ENCODE measurements at places on chromosomes 6 and 20.
A peak's percentile ranks its signal among the peaks of the same experiment; 100 is the strongest.

GRCh38 chr6:7159790-7160525 lies 52.2 kb downstream of the RREB1 start:
- no peak for DNase-seq

DNA sequence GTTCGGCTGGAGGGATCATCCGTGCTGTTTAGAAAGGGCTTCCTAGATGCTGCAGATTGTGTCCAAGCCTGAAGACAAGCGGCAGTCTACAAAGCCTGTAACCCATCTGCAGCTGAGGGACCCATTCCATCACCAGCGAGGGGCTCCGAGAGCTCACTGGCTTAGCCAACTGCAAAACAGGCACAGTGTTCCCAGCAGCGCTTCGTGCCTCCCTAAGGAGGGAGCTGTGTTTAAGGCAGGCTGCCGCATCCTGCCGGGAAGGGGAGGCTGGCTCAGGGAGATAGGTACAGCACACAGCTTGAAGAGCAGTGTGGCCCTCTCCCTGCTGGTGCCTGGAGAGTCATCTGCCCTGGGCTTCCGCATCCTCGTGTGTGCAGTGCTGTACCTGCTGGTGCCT lies 32.4 kb downstream of the DUSP22 start:
- no peak for DNase-seq

DNA sequence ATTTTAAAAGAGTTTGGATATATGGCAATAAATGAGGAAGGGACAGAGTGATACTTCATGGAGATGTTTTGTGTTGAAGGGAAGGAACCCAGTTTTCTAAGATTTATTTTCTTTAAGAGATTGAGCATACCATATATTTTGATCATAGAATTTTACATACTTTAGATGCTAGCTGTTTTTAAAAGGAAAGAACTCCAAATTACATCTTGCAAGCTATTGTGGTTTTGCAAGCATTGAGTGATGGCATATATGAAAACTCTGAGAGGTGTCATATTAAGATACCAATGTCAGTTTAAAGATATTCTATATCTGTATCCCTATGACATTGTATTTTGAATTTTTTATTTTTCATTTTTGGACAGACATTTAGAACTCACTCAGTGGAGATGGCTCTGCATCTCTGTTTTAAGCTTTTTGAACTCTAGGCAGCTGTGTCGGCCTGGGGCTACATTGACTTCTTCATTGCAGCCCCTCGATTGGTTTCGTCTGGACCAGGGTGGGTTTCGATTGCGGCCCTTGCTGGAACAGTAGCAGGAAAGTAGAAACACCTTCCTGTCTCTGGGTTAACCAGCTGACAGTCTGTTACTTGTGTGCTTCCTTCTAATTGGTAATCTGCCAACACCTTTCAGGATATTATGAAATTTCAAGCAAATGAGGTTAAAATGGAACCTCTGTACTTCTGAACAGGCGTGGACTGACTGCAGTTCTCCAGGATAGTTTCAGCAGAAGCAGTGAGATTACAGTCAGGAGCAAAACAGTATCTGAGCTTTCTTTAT lies 14.0 kb downstream of the IGF2R start:
- peak; percentile 25 for DNase-seq

DNA sequence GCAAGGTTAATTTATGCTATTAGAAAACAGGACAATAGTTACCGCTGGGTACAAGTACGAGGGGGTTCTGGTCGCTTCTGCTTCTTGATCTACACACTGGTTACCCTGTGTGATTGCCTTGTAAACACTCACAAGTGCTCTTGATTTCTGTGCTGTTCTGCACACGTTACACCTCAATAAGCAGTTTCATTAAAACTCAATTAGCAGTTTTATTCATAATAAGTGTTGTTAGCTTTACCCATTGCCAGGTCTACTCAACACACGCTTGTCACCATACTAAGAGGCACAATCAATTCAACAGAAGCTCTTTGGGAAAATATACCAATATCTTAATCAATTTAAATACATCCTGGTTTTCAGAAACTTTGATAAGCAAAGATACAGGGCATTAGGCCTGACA lies 20.4 kb downstream of the BMP7 start:
- DNase-seq = no peak

DNA sequence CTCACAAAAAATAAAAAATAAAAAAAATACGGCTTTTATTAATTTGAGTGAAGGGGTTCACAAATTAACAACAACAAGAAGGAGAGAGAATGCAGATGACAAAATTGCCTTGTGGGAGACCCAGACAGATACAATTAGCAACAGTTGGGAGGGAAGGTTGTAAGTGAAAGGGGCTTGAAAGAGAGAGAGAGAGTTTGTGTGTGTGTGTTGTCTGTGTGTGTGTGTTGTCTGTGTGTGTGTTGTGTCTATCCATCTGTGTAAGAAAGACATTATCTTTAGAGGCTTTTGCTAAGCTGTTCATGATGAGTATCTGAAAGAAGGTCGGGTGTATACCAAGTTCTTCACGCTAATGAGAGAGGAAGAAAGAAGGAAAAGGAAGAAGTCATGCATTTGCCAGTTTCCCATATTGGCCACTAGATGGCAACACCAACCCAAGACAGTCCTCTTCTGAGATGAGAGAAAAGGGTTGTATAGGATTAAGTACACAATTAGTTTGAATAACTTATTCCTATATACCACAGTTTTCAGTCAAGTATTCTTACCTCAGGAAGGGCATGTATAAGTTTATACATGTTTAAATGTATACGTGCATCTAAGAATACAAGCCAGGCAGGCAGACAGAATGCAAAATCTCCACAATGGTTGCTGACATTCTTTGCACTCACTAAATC lies 63.7 kb upstream of the CD2AP start:
- DNase-seq = peak; percentile 36

DNA sequence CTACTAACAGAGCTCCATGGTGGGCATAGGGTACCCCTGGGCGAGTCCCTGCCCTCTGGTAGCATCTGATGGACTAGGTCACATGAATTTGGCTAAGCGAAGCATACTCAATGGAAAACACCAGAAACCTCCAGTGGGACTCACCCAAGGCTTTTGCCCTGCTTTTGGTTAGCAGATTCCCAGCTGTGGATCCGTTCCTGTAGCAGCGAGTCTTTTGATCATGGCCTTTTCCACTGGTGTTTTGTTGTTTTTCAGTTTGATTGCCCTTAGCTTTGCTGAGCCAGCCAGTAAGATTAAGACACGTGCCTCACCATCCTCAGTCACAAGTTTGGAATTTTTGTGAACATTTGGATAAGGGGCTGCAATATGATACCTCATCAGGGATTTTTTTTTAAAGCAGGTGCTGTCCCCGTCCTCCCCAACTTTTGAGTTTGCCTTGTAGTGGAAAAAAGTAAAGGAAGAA lies 8.0 kb downstream of the TNFAIP3 start:
- DNase-seq = no peak

- DNase-seq = no peak
These were observed 39.0 kb downstream of the PHF3 start for GRCh38 chr6:63674635-63675034.

GRCh38 chr20:3741836-3742458 lies 9.5 kb downstream of the HSPA12B start:
- DNase-seq = no peak

GRCh38 chr6:101401792-101402621 lies 8.5 kb downstream of the GRIK2 start:
- DNase-seq = no peak

DNA sequence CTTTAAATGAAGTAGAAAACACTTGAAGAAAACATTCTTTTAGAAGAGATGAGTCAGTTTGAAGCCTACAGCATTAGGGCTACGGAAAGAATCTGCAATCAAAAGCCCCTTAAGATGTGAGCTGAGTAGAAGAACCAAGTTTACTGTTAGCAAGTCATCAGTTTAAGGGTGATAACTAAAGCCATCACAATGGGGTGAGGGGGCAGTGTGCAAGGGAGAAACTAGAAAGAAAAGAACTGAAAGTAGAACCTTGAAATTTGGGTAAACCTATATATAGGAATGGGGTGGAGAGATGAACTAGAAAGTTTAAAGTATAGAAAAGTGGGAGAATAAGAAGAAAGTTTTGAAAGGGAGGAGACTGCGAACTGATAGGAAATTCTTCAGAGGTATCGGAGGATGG lies 212.9 kb downstream of the COL19A1 start:
- DNase-seq = no peak

- no peak for DNase-seq
These were observed 545 bp upstream of the ASCC3 start for GRCh38 chr6:100881707-100882040.

- DNase-seq = no peak
These were observed 5.9 kb downstream of the KIFC1 start for GRCh38 chr6:33397541-33397940.

- peak; percentile 24 for DNase-seq
These were observed 2.0 kb downstream of the FOXC1 start for GRCh38 chr6:1611572-1612298.

GRCh38 chr6:116247285-116247684 lies 6.6 kb downstream of the TSPYL4 start:
- no peak for DNase-seq

DNA sequence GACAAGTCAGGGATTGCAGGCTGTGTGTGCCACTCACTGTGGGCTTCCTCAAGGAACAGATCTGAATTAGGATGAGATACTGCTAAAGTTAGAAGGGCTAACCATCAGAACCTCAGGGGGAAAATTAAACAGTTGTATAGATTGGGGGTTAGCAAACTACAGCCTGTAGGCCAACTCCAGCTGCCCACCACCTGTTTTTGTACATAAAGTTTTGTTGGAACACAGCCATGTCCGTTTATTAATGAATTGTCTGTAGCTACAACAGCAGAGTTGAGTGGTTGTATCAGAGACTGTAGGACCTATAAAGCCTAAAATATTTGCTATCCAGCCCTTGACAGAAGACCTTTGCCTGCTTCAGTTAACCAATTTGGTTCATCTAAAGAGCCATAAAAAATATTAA lies 127.2 kb upstream of the ECI2 start:
- DNase-seq = no peak

DNA sequence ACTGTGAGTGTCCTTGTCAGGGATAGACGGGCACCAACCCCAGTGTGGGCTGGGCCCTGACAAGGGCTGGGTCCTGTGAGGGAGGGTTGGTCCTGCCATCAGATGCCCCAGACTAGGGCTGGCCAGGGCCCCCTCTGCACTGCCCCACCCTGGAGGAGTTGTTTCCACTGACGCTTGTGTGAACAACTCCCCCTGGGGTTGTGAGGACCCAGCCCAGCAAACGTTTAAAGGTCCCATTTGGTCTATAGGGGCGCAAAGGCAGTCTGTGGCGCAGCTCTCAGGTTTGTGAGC lies 104.1 kb downstream of the BMP7 start:
- DNase-seq = no peak

DNA sequence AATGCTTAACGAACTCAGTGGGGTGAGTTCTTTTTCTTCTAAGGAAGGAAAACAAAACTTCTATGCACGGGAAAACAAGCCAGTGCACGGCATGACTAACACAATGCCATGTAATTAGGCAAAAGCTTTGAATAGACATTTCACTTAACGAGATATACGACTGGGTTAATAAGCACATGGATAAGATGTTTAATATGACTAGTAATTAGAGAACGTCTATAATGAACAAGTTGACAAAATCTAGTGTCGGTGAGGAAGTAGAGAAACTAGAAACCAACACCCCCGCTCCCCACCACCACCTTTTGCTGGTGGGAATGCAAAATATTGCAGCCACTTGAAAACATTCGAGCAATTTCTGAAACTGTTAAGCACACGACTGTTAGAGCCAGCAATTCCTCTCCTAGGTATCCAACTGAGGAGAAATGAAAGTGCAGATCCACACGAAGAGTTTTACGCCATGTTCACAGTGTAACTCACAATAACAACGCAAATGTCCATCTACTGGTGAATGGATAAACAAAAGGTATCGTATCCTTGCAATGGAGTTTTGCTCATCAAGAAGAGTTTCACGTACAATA lies 644.9 kb upstream of the AGPAT4 start:
- no peak for DNase-seq

GRCh38 chr20:61896058-61896961 lies 169.4 kb downstream of the TAF4 start:
- DNase-seq = peak; percentile 11

DNA sequence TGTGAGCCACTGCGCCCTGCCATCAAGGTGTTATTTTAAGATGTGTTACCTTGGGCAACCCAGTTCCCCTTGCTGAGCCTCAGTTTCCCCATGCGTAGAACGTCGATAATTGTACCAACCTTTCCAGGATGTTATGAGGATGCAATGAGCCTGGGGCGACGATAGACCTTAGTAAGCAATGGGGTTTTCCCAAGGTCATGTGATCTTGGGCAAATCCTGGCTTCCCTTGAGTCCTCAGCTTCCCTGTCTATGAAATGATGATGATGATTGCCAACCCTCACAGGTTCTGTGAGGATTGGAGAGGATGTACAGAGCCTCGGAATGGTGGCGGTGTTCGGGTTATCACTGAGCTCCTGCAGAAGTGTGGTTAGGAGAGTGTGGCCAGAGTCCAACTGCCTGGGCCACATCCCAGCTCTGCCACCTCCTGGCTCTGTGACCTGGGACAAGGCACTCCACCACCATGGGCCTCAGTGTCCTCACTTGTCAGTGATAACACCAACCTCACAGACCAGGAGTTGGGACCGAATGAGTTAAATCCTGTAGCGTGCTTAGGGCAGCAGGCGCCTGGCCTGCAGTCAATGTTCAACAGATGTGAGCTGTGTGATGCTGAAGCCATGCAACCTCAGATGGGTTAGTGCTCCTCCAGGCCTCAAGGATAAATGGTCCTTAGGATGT lies 23.4 kb downstream of the SIRPA start:
- DNase-seq = no peak

GRCh38 chr20:50758992-50759391 lies 27.6 kb downstream of the PARD6B start:
- DNase-seq = no peak

GRCh38 chr6:69846312-69846711 lies 20.0 kb upstream of the COL19A1 start:
- no peak for DNase-seq

- DNase-seq = peak; percentile 59
These were observed 454 bp downstream of the L3MBTL3 start for GRCh38 chr6:130018744-130019325.

GRCh38 chr6:15082708-15083107 lies 163.2 kb upstream of the JARID2 start:
- DNase-seq = no peak

- no peak for DNase-seq
These were observed 593.5 kb upstream of the ARID1B start for GRCh38 chr6:156183678-156184077.

- DNase-seq = no peak
These were observed 31.8 kb upstream of the BLCAP start for GRCh38 chr20:37559312-37560027.

DNA sequence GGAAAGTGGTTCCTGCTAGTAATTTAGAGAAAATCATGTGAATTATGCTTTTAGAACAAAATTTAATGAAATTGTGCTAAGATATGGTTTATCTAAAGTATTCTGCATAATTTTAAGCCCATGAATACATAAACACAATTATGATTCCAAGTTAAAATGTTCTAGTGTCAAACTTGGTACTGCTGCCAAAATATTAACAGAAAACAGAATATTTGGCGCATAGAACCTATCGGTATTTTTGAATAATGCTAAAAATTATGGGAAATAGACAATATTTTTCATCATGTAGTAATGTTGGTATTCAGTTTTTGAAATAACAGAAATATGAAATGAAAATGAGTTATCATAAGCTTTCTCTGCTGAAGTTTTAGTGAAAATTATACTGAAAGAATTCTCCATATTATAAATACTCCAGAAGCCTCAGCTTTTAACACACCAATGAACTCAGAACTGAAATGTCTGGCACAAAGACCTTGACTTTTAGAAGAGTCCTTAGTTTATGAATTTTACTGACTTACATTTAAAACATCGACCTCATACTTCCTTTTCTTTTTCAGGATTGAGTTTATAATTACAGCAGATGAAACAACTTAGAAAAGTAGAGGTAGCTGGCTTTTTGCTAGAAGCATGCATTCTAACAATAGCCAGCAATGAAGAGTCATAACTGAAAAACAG lies 1192.3 kb upstream of the GJE1 start:
- no peak for DNase-seq

GRCh38 chr6:49110916-49111315 lies 352.1 kb downstream of the MMUT start:
- DNase-seq = no peak
